ENCODE measurements at places on chromosomes 16 and 17. TPM values are rescaled to one million over a fixed set of nuclear protein-coding genes. Genes with fewer than 3 reads are reported as not detected.

DNA sequence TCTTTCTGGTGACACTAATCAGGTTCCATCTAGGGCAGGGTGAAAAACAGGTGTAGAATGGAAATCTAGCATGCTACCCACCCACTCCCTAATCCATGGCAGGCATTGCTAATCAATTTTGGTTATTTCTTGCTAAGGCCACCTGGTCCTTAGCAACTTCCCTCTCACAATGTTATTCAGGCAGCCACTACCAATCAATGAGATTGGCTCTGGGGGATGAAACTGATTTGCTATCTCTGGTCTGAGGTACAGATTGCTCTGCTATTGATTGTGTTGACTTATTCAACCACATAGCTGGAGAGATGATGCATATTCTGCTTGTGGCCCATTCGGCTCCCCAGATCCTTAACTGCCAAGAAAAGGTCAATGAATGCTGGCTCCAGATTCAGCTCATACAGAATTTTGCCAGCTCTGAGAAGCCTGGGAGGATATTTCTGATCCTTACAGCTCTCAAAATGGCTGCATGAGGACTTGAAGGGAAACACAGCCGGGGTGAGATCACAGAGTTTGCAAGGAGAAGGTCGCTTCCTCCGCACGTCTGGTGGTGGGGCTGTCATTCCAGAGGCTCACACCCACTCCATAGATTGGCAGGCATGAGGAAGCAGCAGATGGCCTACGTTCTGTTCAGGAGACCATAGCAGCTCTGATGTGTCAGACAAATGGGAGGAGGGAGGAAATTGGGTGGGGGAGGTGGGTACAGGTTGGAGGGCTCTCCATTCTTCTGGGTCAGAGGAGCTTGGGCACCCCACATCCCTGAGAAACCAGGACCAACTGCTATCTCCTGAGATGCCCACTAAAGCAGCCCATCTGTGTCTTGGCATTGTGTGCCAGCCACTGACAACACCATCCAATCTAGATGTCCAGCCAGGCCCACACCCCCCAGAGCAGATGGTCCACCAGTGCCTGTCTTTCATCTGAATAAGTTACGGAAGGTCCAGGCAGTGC, 22.3 kb downstream of the SEZ6 start:
- peak; percentile 98 for DNase-seq

Gene TM4SF5
- not detected for total RNA-seq

DNA sequence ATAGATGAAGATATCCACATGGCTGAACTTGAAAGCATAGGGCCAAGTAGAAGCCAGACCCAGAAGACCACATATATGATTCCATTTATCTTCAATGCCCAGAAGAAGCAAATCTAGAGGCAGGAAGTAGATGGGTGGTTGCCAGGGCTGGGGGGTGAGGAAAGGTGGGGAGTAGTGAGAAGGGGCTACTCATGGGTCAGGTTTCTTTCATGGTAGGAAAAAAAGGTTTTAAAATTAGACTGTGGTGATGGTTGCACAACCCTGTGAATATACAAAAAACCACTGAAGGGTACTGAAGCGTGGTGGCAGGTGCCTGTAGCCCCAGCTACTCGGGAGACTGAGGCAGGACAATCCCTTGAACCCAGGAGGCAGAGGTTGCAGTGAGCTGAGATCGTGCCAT, 5.4 kb downstream of the CD2BP2 start:
- DNase-seq: no peak

DNA sequence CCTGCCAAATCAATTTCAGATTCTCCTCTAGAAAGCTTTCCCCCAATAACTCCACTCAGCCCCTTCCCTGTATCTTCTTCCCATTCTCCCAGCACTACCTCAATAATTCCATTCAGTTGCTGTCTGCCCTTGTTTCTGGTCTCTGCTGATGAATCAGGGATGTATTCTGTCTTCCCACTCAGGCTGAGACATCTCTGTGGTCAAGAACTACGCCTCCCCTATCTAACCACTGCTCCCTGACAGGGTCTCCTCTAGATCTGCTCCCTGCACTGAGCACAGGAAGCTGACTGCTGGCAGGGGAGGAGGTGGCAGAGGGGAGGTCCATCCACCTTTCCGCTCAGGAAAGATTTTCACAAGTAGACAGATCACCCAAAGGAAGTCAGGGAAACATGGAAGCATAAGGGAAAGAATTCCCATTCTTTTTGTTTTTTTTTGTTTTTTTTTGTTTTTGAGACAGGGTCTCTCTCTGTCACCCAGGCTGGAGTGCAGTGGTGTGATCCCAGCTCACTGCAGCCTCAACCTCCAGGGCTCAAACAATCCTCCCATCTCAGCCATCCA, 16.9 kb upstream of the SP2 start:
- DNase-seq: no peak

DNA sequence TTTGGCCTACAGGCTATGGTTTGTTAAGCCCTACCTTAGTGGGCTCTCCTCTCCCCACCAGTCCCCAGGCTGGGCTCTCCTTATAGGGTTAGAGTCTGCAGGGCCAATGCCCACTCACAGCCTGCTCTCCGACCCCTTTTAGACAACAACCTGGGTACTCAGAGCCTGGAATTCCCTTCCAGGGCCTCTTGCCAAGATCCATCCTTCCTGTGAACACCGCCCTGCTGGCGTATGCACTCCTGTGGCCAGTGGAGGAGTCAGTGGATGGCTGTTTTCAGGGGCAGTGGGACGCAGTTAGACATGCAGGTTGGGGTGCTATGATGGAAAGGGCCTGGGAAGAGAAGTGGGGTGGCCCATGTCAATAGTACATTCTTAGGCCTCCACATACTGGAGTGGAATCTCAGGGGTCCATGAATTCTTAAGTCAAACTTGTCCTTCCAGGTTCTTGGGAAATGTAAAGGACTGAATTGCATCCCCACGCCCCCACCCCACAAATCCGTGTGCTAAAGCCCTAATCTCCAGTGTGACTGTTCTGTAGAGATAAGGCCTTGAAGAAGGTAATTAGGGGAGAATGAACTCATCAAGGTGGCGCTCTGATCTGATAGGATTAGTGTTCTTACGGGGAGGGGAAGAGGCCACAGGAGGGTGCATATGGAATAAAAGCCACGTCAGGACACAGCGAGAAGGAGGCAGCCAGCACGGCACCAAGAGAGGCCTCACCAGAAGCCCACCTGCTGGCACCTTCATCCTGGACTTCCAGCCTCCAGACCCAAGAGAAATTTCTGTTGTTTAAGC, 81.6 kb upstream of the CACNG5 start:
- DNase-seq: no peak

Gene SCNN1G
- not detected for total RNA-seq

GRCh38 chr16:82146957-82147356, 23.1 kb downstream of the MPHOSPH6 start:
- no peak for DNase-seq

DNA sequence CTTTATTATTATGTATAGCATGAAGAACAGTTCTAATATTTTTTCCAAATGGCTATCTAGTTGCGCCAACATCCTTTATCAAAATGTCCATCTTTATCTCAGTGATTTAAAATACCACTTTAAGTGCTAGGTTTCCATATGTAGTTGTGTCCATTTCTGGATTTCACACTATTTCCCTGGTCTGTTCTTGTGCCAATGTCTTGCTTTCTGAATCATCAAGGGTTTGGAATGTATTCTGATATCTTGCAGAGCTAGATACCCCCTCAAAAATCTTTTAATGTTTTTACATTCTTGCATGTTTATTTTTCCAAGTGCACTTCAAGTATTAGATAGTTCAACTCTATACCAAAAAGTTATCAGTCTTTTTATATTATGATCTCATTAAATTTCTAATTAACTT, 14.3 kb downstream of the MBTD1 start:
- DNase-seq: no peak

- DNase-seq: no peak
These were observed 38.4 kb downstream of the HIC1 start for GRCh38 chr17:2093349-2093748.

Gene CCL14
- not detected for total RNA-seq

DNA sequence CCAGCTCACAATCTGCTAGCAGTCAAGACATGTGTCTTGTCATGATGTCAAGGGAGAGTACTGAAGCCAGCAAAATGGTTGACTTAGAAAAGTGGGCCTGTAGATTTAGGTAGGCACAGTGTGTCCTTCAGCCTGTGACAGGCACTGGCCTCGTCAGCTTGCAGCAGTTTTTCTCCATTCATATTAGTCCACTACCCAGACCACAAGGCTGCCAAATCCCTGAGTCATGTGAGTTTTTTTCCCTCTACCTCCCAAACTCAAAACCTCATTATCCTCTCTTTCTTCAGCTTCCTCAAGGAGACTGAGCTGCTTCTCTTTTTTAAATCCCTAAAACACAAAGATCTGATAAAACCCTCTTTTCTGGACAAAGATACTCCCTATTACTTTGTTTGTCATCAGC, 102.6 kb upstream of the HS3ST3A1 start:
- no peak for DNase-seq

Gene HOXB6
- 2.0 TPM for total RNA-seq

DNA sequence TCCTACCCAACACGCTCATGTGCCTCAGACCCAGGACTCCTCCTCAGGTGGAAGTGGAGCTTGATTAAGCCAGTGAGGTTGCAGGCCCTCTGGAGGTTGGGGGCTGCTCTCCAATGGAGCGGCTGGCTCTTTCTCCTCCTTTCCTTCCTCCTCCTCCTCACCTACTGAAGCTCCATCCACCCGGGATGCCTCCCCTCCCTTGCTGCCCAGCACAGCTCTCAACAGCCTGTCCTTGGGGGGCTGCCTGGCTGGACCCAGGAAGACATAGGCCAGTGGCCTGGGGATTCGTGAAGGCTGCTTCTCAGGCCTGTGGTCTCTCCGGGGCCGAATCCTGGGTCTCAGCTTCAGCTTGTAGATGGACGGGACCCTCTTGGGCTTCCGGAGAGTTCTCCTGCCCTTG, 8.2 kb downstream of the GAS2L2 start:
- no peak for DNase-seq
